ENCODE measurements at places on chromosomes 16 and 17.

GRCh38 chr17:35099908-35100307 is 19.8 kb downstream of the RAD51D start:
- DNase-seq, result no peak

DNA sequence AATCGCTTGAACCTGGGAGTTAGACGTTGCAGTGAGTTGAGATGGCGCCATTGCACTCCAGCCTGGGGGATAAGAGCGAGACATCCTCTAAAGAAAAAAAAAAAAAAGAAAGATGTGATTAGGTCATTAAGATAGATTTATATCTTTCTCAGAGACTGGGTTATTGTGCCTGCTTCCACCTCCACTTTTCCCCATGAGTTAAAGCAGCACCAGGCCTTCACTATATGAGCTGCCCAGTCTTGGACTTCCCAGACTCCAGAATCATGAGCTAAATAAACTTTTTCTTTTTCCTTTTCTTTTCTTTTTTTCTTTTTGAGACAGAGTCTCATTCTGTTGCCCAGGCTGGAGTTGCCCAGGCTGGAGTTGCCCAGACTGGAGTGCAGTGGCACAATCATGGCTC is 19.4 kb upstream of the CDH1 start:
- DNase-seq, result no peak

DNA sequence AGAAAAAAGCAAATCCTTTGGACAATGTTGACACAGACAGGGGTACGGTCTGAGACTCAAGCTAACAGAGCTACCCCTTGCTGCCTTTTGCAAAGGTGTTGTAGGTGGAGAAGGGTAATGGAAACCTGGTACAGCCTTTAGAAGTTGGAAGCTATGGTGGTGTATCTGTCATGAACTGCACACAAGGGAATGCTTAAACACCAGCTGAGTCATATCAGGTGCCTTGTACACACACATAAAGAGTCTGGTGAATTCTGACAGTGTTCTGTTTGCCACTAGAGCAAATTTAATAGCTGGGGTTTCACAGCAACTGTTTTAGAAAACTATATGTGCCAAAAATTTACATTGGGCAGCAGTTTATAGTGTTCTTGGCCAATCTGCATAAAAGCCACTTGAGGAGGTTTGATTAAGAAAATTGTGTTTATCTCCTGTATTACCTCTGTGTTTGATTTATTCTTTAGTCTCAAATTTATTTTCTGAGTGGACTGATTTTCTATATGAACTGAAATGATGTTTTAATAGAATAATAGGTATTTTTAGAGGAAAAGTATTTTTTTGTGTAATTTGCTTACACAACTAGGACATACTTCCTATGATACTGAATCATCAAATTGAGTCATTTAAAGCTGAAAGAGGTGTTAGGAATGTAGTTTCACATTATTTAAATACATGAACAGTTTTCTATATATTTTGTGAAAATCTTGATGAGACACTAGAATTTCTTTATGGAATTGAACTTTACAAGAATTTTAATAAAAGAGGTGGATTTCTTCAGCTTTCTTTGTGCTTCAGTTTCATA is 136.9 kb downstream of the MAP2K6 start:
- no peak for DNase-seq

- DNase-seq, result no peak
Observed at GRCh38 chr17:50517504-50518383, 9.5 kb downstream of the MYCBPAP start.

- no peak for DNase-seq
Observed at GRCh38 chr16:21526923-21527807, 72.2 kb upstream of the METTL9 start.

- peak; percentile 24 for DNase-seq
Observed at GRCh38 chr17:41959336-41960095, 7.1 kb upstream of the CNP start.

DNA sequence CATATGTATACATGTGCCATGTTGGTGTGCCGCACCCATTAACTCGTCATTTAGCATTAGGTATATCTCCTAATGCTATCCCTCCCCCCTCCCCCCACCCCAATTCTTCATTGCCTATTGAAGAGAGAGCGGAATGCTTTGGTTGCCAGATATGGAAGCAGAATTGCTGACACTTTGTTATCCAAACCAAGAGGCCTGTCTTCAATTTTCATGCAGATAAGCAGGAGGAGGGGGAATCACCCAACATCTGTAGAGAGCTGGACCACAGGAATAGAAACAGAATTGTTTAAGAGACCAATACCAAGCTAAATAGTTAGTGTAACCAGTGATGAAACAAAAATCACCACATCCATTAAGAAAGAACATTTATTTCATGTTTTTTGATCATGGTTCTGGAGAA is 7.1 kb downstream of the ASPA start:
- DNase-seq, result no peak

DNA sequence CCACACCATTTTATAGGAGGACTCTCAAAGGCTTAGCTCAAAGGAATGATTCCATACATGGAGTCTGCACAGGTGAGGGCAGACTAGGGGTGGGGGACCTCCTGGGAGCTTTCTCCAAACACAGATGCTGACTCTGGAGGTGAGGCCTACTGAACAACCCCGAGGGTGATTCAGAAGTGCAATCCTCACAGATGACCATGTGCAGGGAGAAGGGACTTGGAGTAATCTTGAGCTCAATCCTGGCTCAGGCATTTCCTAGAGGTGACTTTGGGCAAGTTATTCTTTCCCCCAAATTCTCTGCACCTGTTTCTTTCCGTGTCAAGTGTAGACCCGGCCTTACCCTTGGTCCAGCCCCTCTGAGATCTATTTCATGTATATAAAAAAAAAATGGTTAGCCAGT is 401.5 kb downstream of the SLC39A11 start:
- no peak for DNase-seq

DNA sequence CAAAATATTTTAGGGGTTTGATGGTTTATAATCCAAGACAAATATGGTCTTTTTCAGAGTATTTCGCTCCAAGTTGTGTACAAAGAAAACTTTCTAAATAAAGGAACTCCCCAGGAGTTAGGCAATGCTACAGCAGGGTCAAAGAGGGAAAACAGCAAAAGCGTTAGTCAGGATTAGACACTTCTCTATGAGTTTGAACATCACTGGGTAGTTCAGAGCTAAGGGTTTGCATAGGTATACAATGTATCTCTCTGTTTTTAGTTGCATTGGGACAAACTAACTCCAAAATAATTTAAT is 34.8 kb downstream of the FAM20A start:
- DNase-seq, result no peak

DNA sequence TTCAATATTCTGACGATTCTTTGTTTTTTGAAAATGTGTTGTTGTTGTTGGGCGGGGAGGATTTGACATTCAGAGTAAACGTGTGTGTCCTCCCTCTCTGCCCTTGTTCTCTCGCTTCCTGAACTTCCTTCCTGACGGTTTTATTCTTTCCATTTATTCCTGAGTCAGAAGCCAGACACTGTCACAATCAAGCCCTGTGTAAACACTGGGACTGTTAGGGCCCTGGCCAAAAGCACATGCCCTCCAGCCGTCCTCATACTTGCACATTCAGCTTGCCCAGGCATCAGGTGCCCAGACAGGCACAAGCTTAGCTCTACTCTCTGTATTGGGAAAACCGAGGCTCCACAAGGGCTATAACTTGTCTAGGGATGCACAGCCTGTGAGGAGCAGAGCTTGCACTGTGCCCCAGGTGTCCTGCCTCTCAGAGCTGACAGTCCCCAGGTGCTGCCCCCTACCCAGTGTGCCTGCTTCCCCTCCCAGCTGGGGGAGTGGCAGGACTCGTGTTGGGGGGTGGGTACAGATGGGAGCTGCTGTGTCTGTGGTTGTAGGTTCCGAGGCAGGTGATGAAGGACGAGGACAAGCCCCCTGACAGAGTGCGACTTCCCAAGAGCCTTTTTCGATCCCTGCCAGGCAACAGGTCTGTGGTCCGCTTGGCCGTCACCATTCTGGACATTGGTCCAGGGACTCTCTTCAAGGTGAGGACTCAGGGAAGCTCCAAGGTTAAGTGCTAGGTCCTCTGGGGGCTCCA is 9.7 kb downstream of the ADGRG3 start:
- no peak for DNase-seq

GRCh38 chr17:38458521-38458920 is 30.3 kb downstream of the ARHGAP23 start:
- DNase-seq, result no peak

- DNase-seq, result peak; percentile 8
Observed at GRCh38 chr17:56629531-56630075, 36.1 kb downstream of the NOG start.

- DNase-seq, result no peak
Observed at GRCh38 chr16:57012353-57012752, 23.0 kb downstream of the NLRC5 start.

- no peak for DNase-seq
Observed at GRCh38 chr16:19294156-19294649, 8.7 kb downstream of the CLEC19A start.

DNA sequence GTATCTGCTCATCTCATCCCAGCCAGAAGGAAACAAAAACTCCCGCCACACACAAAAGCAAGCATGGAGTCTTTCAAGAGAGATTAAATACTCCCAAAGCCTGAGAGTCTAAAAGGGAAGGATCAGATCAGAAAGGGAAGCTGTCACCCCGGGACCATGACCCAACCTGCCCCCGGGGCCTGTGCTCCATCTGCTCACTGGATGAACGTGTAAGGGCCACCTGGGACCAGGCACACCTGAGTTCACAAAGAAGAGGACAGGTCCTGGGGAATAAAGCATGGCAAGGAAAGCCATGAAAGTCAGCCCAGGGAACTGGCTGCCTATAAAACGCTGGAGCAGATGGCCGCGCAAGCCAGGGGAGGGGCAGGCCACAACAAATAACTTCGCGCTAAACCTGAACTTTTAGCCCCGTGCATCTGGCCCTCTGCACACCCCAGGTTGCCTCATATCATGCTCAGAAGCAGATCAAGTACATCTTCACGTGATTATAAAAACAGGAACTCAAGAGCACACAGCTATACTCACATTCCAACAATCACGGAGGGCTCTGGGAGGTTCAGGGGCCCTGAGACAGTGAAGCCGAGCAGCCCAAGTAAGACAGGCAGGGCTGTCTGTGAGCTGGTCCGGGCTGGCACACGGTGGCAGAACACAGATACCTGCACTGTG is 3.4 kb downstream of the TMEM11 start:
- no peak for DNase-seq

- no peak for DNase-seq
Observed at GRCh38 chr17:45310380-45311324, 6.2 kb downstream of the MAP3K14 start.

GRCh38 chr17:48149787-48150463 is 42.4 kb downstream of the SNX11 start:
- no peak for DNase-seq

- no peak for DNase-seq
Observed at GRCh38 chr17:6551869-6552531, 4.4 kb downstream of the PITPNM3 start.

GRCh38 chr17:2042390-2042847 is 597 bp downstream of the OVCA2 start:
- no peak for DNase-seq

DNA sequence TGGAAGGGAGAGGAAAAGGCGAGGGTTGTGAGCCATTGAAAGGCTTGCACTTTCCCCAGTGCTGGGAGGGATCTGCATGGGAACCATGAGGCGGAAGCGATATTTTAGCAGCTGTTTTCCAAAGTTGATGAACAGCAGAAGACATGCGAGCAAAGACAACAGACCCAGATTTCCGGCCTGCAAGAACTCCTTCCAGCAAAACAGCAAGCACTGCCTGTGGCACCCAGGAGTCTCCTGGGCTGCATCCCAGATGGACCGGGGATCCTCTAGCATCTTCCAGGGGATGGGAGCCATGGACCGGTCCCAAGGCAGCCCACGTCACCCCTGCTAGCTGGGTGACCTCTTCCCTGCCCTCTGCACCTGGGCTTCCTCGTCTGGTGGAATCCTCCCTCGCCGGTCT is 162.8 kb downstream of the IRF8 start:
- DNase-seq, result no peak

DNA sequence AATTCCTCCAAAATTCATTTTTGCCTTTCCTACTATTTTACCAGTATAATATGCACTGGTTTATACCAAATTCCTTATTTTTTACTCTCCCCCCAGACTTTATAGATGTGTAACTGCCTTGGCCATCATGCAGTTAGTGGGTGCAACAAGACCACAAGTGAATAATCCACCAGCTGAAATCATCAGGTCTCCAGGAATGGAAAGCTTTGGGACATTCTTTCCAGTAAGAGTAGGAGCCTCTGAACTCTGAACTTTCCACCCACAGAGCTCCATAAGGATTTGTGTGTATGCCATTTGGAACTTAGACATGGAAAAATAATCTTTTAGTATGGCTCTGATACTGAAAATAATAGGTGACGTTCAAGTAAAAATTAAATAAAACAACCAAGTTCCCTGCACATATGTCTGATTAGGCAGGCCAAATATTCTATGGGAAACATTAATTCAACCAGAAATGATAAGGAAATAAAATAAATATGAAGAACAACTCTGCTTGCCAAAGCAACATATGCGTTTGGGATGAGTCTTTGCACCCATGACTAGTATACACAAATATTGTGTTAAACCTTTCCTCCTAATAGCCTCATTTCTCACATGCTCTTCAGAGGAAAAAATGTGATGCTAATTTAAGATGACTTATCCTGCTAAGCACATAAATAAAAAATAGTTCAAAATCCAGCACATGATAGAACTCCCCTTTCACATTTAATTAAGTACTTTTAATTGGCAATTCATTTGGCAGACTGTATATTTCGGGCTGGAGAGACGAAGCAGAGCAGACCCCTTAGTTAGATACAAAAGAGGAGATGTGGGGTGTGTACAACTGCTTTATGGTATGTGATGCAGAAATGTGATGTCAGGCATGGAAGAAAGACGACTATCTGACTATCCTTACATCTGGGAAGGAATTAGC is 11.6 kb upstream of the LYRM9 start:
- no peak for DNase-seq

DNA sequence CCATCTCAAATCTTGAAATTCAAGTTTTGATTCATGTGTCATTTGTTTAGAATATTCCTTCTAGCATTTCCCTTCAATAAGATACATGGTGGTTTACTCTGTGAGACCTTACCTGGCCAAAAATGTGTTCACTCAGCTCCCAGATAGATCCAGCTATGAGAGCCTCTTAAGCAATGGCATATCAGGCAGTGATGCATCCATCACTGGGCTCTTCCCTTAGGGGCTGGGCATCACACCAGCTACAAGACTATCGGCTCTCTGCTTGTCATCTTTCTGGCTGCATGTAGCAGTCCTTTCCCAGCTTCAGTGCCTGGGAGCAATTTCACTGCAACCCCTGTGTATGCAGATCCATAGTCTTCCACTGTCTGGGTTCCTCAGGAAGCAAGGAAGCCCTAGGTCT is 40.6 kb downstream of the GOSR1 start:
- no peak for DNase-seq

DNA sequence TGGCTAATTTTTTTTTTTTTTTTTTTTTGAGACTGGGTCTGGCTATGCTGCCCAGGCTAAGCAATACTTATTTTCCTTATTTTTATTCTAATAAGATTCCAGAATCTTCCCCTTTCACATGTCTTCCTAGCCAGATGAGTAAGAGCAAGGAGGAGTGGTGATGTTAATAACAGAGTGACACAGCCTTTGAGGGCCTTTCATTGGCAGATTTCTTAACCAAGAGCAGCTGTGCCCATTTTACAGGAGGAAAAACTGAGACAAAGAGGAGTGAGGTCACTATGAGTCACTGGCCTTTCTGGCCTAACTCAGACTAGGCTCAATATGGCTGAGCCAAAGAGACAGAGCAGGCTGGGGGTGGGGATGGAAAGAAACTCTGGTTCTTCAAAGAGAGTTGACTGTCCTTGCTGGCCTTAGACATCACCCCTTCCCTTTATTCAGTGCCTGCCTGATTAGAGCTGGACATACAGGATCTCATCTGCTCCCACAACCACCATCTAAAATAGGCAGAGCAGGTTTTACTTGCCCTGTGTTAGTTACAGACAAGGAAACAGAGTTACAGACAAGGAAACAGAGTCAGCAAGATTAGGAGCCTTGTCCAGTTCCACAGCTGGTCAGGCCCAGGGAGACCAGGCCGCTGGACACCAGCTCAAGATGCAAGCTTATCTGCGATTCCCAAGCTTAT is 50.0 kb upstream of the TOB1 start:
- peak; percentile 9 for DNase-seq

Measured in stromal cell of bone marrow (primary cell).